ENCODE measurements at places on chromosomes 12 and 14.

- DNase-seq, result no peak
Measured at GRCh38 chr12:32343496-32343895, 55.9 kb upstream of the FGD4 start.

DNA sequence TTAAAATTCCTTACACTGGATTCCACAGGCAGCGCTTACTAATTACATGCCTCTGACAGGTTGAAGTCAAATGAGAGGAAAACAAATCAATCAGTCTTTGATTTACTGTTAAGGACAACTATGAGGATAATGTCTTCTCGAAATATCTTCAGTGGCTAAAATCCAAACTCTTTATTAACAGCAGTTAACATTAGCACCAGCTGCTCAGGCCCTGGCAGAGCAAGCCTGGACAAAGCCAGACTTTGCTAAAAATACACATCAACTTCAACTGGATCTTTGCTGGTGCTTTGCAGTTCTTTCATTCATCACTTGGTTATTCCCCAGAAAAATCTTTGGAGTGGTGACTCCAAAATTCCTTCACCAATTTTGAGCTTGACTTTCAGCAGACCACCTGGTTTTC lies 98.7 kb downstream of the HECTD4 start:
- DNase-seq, result no peak

DNA sequence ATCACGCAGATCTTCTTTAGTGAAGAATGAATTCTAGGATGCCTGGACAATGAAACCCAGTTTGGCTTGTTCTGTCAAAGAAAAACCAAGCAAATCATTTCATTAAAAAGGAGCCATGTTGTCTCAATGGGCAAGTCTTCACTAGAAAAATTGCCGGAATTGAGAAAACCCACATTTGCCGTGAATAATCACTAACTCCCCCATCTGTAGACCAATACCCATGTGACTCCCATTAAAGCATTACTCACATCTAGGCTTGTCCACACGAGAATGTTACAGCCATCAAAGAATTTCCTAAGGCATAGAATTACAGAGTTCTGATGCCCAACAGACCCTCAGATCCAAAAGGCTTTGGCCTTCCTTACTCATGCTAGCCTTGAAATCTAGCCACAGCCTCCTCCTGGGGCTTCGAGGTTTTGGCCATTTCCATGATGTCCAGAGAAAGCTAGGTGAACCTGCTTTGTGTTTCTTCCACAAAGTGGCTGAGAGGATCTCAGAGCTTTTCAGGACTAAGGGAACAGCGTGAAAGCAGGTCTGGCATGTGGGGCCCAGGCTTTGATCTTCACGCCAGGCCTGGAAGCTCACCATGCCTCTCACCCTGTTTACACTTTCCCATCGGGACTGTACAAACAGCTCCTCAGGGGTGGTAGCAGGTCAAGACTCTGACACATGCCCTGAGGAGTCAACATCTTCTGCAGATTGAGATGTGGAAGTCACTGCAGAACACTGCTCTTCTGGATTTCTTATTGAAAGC lies 12.1 kb downstream of the SLC7A8 start:
- DNase-seq, result no peak

DNA sequence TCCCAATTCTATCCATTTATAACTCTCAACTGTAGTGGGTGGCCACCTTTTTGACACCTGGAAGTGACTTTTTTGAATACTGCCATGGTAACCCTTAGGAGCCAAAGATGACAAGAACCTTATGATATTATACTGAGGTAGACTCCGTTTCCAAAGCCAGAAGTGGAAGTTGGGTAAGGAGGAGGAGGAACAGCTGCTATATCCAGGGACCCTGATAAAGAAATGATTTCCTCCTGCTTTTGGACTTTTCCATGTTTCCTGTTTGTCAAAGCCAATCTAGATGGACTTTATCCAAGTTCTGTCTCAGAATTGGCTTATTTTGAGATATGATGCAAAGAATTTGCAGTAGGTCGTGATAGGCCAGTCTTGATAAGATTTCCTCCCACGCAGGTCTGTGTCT lies 14.3 kb downstream of the TRIM9 start:
- no peak for DNase-seq

DNA sequence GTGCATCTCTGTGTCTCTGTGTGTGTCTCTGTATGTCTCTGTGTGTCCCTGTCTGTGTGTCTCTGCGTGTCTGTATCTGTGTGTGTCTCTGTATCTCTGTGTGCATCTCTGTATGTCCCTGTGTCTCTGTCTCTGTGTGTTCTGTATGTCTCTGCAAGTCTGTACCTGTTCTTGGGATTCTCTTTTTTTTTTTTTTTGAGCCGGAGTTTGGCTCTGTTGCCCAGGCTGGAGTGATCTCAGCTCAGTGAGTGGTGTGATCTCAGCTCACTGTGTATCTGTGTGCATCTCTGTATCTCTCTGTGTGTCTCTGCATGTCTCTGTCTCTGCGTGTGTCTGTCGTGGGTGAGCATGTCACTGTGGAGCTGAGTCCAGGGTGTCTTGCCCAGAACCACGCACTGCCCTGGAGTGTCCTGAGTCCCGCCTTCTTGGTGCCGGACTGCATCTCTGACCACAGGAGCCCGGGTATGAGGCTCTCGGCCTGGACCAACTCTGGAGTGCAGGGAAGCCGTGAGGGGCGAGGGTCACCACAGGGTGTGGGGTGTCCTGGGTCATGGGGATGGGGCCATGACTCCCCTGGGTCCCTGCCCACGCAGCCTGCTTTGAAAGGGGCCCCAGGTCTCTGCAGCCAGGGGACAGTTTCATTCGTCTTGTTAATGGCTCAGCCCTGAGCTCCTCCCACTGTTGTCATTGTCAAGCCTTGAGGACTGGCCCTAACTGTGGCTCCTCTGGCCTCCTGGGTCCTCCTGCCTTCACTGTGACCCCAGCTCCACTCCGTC lies 11.8 kb downstream of the MYL2 start:
- DNase-seq, result no peak

DNA sequence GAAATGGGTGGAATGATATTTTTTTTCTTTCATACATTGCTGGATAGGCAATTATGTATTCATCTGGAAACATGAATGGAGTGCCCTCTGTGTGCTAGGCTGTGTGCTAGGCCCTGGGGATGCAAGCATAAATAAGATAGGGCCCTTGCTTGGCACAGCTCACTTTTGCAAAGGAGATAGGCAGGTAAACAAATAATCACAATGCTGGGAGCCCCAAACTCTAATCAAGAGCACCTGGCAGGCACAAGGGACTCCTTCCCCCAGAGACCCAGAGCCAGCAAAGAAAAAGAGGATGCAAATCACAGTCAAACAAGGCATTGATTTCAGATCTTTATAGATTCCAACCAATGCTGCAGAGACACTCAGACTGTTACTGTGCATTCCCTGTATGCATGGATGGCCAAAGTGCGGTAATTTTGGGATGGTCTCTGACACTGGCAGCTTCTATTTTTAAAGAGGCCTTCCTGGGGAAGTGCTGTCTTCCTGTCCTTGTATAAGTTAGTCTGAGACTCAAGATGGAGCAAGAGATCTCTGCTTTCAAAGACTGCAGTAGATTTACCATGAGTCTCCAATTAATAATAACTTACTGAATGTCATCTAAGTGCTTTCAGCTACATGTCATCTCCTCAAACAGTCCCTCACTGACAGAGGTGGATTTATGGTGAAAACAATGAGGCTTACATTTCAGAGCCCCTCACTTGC lies 45.1 kb upstream of the CPM start:
- no peak for DNase-seq

DNA sequence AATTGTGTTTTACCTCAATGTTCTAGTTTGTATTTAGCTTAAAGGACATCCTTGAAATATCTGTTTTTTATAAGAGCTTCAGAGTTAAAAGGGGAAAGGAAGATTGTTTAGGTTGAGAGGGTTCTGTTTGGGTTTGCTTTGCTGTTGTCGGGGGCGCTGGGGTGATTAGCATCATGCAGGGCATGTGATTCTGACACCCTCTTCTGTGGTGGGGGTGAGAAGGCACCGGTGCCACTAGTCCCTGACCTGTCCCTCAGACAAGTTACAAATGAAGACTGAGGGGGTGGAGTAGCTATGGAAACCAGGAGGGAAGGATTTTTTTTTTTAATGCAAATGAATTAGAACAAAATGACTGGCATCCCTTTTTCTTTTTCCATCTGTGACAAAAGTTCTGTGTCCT lies 291.3 kb downstream of the RPAP3 start:
- DNase-seq, result no peak

DNA sequence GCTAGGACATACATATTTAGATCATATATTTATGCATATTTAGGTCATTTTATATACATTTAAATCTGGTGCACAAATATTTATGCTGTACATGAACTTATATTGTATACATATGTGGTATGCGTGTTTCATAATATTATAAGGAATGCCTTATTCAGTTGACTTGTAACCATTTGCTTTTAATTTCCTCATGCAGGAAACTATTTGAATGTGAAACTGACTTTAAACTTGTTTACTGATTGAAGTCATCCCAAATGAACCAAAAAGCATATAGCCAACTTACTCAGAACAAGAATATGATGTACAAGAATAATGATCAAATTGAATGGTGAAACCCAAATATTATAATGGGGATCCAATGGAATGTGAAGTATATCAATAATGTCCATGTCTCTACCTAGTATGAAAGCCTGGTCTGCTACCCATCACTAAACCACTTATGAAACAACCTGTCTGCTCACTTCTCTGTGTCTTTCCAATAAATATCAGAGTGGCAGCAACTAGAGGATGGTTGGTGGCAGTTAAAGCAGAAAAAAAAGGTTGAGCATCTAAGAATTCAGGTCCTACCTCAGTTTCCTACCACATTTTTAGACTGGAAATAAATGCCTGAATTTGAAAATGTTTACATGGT lies 38.3 kb downstream of the RPS6KA5 start:
- no peak for DNase-seq

DNA sequence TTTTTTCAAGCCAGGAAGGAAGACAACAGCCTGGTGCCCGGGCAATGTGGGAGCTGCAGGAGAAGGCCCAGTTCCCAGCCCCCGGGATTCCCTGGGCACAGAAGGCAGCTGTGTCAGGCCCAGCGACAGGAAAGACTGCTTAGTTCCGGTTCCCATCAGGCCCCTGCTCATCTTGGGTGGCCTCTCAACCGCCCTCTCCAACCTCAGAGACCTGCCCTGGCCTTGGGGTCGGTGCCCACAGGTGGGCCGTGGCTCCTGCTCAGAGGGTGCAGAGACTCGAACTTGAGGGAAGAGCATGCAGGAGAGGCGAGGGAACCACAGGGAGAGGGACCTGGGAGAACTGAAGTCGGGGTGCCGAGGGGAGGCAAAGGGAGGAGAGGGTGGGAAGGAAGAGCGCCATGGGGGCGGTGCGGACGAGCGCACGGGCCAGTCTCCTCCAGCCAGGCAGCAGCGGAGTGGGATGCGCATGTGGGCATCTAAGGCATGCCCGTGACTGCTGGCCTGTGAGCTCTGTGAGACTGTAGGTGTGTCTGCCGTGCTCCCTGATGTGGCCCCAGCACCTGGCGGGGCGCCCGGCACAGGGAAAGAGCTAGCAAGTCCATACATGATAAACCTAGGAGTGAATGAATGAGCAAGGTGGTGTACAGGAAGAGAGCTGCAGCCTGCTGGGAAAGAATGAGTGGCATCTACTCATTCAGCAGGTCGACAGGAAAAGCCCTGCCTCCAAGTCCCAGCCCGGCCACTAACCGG lies 42.7 kb downstream of the SSH1 start:
- no peak for DNase-seq

GRCh38 chr12:12358528-12358927 lies 1.6 kb downstream of the BORCS5 start:
- DNase-seq, result no peak

- no peak for DNase-seq
Measured at GRCh38 chr12:47190271-47190750, 110.6 kb upstream of the AMIGO2 start.

DNA sequence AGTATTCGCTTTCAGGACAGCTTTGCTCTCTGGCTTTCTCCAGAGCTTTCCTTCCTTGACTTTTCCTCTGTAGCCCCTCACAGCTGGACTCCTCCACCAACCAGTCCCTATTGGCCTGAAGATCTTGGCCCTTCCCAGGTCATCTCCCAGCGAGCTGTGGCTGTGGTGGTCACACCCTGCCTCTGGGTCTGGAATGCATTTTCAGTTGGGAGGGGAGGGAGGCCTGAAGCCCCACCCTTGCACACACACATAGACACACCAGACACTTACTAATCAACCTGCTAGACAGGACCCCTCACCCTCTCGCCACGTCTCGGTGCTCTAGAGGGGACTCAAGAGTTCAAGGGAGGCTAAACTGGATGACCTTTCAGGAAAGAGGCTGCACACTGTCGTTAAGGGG lies 13.9 kb downstream of the JDP2 start:
- DNase-seq, result no peak

- no peak for DNase-seq
Measured at GRCh38 chr14:90273532-90273931, 17.2 kb downstream of the PSMC1 start.

GRCh38 chr14:85413836-85414526 lies 116.0 kb upstream of the FLRT2 start:
- DNase-seq, result no peak

DNA sequence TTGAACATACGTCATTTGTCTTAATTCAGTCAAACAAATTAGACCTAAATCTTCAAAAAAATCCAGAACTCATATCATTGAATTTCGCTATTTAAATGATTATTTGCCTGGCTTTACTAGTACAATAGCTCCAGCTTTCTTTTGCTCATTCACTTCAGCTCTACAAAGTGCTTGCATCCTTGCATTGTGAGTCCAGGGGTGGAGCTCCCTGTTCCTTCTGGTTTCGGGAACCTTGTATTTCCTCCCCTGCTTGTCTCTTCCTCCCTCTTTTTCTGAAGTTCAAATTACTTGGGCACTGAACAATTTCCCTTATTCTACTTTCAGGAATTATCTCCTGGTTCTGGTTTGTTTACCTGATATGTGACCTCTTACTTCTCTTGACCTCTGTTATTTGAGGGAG lies 58.1 kb upstream of the KITLG start:
- DNase-seq, result no peak

DNA sequence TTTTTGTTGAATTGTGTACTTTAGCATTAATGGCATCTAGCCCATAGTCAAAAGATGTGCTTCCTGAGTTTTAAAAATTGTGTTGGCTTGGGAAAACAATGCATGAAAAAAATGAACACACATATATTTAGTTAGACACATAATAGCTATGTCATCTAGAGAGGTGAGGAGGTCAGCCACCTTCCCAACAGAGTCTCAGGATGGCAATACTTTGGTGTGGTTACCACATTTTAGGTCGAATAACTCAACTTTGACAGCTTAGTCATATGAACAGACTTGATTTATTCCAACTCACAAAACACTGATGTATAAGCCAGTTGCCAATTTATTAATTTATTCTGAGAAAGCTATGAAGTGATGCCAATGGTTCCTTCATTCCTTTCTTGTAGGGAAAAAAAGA lies 114.0 kb downstream of the ETNK1 start:
- no peak for DNase-seq

- DNase-seq, result no peak
Measured at GRCh38 chr14:91286530-91286937, 42.0 kb upstream of the GPR68 start.

Measured in amygdala (tissue), 56 donors.